Fibroblast of lung (primary cell): ENCODE measurements at places on chromosomes 7 and 10.

GRCh38 chr10:67780759-67781538 lies 57.0 kb downstream of the DNAJC12 start:
- no peak for DNase-seq

DNA sequence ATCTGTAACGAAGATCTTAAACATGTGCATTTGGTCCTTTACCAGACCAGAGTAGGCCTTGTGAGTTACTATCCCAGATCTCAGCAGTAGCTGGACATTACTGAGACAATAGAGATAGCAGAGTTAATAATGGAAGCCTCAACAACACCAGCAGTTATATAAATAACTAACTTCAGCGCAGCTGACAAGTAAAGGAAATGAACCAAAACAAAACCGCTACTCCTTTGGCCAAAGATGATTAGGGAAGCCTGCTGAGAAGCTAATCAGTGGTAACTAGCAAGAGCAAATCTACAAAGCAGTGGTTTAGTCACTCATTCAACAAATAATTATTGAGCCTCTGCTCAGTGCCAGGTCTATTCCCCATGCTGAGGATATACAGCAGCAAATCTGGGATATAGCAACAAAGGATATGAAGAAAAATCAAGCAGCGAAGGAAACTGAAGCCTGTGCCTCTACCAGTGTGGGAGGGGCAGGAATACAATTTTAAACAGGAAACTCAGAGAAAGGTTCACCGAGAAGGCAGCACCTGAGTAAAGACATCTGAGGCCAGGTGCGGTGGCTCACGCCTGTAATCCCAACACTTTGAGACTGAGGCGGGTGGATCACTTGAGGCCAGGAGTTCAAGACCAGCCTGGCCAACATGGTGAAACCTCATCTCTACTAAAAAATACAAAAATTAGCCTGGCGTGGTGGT lies 103.6 kb downstream of the ELMO1 start:
- DNase-seq = no peak

- DNase-seq = no peak
These were observed 217.7 kb upstream of the BMPER start for GRCh38 chr7:33687625-33688024.

- no peak for DNase-seq
These were observed 105.0 kb upstream of the HDAC9 start for GRCh38 chr7:18390535-18390907.

- DNase-seq = peak; percentile 72
These were observed 30.3 kb downstream of the PTN start for GRCh38 chr7:137313201-137313600.

- no peak for DNase-seq
These were observed 50.2 kb downstream of the APBB1IP start for GRCh38 chr10:26488344-26488743.

- no peak for DNase-seq
These were observed 451.9 kb downstream of the KCNMA1 start for GRCh38 chr10:77185696-77186095.

DNA sequence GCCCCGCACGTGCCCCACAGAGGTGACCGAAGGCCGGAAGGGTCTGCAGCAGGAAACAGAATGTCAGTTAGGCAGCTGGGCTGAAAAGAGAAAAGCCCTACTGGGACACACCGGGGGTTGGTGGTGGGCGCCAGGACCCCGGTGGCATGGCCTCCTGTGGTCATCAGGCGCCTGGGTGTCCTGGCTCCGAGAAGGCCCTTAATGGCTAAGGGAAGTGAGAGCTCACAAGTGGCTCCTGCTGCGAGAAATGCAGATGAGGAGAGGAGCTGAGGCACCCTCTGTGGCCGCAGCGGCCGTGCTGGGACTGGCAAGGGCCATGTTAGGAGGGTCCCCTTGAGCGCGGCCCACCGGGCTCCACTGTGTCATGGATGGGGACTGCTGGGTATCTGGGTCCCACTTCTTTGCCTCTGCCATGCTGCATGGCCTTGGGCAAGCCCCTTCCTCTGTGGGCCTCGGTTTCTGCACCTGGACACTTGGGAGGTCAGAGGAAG lies 79.2 kb upstream of the GNA12 start:
- DNase-seq = no peak

GRCh38 chr10:97572214-97572989 lies at the start of gene ANKRD2:
Gene ANKRD2 (plus strand): TSS chr10:97572779. CDS start chr10:97572789, 10 bp downstream.
- DNase-seq = peak; percentile 64

DNA sequence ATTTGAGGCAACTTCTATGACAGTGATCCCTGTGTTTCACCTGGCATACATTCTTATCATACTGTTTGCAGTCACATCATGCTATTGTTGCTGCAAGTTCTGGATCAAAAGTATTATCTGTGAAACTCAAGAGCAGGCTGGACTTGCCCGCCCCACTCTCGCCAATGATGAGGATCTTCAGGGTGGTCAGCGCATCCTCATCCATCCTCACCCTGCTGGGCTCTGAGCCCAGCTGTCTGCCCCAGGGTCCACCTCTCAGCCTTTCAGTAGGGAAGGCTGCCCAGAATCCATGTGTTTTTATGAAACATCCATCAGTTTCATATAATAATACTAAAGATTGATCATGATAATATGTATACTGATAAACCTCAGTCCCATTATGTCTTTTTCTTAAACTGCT lies 55.4 kb upstream of the KIF5B start:
- peak; percentile 15 for DNase-seq

DNA sequence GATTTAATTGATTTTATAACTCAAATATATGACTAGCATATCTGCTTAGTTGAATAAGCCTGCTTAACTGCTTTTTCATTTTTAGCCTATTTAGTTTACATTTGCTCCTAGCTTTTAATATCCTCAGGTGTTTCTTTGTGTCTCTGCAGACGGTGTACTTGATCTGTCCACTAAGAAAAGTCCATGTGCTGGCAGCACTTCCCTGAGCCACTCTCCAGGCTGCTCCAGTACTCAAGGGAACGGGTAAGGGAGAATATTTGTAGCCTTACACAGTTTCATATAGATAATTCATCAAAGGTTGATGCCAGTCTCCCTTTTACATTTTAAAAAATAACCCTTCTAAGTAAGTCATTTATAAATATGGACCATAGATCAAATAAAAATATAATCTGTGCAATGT lies 119.9 kb downstream of the LCOR start:
- DNase-seq = no peak

GRCh38 chr10:77457266-77457665 lies 180.3 kb downstream of the KCNMA1 start:
- DNase-seq = no peak

GRCh38 chr7:681551-682307 lies 44.8 kb upstream of the DNAAF5 start:
- DNase-seq = no peak

DNA sequence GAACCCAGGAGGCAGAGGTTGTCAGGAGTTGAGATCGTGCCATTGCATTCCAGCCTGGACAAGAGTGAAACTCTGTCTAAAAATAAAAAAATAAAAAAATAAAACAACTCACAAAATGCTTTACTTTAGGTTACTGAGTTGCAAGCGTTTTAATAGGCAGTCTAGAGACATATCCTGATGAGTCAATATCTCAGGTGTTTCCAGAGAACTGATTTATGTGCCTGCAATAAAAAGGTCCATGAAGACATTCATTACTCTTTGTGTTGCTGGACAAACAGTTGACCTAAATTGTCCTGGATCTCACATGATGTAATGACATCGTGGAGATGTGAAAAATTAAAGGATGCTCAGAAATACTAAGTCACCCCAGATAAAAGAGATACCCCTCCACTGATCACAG lies 31.5 kb downstream of the CDNF start:
- DNase-seq = no peak

GRCh38 chr7:118330388-118330787 lies 105.9 kb downstream of the ANKRD7 start:
- DNase-seq = no peak

DNA sequence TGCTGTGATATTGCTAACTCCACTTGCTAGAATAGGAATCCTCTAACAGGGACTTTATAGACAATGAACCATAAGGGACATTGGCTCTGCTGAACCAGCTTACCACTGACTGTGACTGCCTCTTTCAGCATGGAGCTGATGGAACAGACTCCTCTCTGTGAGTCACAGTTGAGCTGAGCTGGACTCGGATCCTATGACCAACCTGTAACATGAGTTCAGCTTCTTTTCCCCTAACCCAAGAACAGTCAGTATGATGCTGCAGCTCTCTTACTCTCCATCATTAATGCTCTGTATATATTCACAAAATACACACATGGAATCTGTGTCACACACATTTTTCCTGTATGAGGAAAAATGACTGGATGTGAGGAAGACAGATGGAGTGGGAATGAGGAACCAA lies 177.9 kb upstream of the BET1 start:
- peak; percentile 80 for DNase-seq

- DNase-seq = peak; percentile 37
These were observed 45.9 kb downstream of the TNS3 start for GRCh38 chr7:47535704-47536628.

- no peak for DNase-seq
These were observed 279.3 kb downstream of the SKAP2 start for GRCh38 chr7:26584987-26585665.

- DNase-seq = no peak
These were observed 11.7 kb upstream of the GPR37 start for GRCh38 chr7:124777268-124777667.
